RKO (cell line): ENCODE measurements at places on chromosomes 1 and 21.
A peak's percentile ranks its signal among the peaks of the same experiment; 100 is the strongest.

- DNase-seq, result no peak
These were observed 38.2 kb downstream of the URB2 start for GRCh38 chr1:229664133-229664689.

DNA sequence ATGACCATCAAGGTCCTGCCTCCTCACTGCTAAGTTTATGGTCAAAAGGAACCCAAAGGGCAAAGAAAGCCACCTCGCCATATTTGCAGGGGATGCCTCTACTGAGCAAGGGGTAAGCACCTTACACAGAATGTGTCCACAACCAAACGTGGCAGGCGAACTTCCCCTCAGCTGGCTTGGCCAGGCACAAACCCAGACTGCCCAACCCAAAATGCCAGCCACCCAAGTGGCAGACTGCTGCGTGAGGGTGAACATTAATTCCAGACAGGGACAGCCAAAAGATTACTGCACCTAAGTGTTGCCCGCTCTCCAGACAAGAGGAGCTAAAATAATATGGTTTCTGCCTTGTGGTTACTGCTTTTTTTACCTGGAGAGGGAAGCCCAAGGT, 16.0 kb downstream of the ZNF697 start:
- no peak for DNase-seq

- DNase-seq, result no peak
These were observed 18.8 kb downstream of the GATAD2B start for GRCh38 chr1:153903841-153904455.

- peak; percentile 25 for DNase-seq
These were observed 48.7 kb downstream of the SPAG17 start for GRCh38 chr1:118136187-118136941.

GRCh38 chr1:219670426-219671149, 57.7 kb upstream of the ZC3H11B start:
- no peak for DNase-seq

DNA sequence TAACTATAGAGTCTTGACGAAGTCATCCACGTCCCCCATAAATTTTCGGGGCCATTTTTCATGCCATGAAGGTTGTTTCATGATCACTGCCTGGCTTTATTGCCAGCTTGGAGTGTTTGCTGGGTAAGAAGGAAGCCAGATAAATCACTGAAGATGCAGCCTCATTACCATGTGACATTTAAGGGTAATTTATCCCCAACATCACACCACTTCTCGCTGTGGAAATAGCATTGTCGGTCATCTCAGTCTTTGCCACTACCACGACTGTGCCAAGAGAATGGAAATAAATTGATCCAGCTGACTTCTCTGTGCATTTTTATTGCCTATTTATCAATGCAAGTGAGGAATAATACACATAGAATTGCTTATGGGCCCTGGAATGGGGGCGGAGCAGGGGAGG, 617.9 kb downstream of the AJAP1 start:
- no peak for DNase-seq

DNA sequence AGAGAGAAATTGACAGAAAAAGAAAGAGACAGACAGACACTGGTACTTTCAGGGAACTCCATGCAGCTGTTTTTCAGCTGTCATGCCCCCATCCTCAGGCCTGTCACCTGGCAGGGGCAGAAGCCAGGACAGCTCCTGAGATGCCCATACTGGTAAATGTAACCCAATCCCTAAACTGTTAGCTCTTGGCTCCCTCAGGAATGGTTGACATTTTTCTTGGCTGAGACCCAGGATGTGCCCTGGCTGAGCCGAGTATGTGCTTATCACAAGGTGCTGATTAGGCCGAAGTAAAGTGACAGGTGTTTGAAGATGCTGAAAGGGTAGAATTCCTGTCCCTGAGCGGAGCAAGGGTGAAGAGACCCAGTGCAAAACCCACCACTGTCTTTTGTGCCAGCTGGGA, 50.7 kb downstream of the PGM1 start:
- DNase-seq, result no peak

DNA sequence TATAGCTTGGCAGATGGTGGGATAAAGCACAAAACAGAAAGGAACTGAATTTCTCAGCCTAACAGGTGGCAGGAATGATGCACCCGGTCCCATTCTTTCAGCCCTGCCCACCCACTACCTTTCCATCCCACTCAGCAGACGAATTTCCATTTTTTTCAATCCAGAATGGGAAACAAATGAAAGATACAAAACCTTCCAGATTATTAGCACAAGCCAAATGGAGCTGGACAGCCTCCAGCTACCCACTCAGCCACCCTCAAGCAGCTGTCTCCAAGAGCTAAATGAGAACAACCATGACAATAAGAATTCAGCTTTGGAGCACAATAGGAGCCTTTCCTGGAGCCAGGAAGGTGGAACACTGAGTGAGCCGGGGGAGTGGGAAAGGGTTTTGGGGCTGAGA, 96.3 kb upstream of the ST6GALNAC5 start:
- no peak for DNase-seq

DNA sequence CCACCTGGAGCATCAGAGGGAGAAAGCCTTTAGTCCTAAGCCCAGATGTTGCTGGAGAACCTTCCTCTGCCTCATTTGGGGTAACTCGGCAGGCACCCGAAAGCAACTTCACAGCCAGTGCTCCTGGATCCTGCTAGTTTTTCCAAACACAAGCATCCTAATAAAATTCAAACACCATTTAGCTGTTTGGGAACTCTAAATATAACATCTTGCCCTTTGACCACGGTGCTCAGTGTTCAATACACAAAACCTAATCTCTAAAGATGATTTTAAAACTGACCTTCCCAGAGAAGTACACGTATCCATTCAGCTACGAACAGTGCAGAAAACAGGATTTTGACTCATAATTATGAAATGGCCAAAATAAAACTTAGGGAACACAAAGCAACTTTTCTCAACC, 40.3 kb downstream of the PROX1 start:
- no peak for DNase-seq

- no peak for DNase-seq
These were observed 109.3 kb downstream of the ZC3H11B start for GRCh38 chr1:219503604-219504003.
